Pons (tissue), 1 donor: ENCODE measurements at places on chromosomes 2 and 18.

GRCh38 chr18:65990944-65991708 lies 240.3 kb downstream of the CDH7 start:
- DNase-seq: no peak

DNA sequence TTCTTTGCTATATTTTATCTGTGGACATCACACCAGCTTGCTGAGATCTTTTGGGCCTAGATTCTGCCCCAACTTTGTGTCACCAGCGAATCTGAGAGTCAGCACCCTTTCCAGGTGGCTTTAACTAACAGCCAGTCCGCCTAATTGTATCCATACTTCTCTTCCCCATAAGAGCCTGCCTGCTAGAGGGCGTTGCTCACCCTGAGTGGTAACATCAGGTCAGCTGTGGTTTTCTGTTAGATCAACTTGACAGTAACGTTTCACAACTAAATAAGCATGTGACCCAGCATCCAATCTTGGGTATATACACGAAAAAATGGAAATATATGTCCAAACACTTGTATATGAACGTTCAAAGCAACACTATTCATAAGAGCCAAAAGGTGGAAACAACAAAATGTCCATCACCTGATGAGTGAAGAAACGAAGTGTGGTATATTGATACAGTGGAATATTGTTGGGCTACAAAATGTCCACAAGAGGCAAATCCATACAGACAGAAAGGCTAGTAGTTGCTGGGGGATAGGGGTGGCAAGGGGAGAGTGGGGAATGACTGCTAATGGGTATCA lies 24.9 kb downstream of the EFHD1 start:
- DNase-seq: peak; percentile 63

DNA sequence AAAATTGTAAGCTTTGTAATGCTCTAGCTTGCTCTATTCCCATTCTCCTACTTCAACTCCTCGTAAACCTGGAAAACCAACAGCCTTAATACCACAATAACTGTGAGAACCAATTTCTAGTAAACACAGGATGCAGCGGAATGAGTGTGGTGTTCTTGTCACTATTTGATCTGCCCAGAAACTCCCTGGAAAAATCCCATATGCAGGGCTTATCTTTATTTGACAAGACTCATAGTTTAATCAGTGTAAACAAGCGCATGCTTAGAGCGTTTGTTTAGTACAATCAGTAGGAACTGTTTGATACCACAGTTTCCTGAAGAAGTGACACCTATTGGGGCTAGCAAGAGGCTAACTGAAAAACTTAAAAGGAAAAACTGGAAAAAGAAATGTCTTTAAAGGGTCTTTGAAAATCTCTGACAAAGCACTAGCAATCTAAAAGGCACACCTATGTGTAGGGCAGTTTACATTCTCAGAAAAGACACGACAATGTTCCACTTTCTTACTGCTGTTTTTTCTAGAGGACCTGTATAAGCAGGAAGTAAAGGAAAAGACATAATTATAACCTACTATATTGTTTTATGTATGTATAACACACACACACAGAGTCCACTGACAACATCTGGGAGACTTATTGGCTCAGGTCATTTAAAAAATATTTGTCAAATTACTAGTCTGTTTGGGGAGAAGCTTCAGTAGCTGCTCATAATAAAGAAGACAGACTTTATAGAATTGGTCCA lies 241.4 kb upstream of the KLHL14 start:
- no peak for DNase-seq

- DNase-seq: no peak
These were observed 15.7 kb upstream of the SERPINB2 start for GRCh38 chr18:63871836-63872235.

DNA sequence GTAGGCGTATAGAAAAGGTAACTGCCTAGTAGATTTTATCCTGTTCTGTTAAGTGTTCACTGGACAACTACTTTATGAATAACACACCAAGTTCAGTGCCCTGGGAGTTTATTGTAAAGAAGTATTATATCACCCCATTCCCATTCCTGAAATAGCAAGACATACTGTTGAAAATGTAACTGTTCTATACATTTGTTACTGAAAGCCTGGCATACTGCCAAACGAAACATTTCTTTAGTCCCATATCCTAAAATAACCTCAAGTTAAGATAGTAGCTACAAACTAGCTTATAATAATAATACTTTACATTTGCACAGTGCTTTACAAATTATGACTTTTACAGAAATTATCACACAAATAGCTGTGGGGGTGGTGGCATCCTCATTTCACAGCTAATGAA lies 25.1 kb downstream of the SPDYA start:
- DNase-seq: no peak

GRCh38 chr2:127593228-127594115 lies 52.5 kb upstream of the GPR17 start:
- no peak for DNase-seq

DNA sequence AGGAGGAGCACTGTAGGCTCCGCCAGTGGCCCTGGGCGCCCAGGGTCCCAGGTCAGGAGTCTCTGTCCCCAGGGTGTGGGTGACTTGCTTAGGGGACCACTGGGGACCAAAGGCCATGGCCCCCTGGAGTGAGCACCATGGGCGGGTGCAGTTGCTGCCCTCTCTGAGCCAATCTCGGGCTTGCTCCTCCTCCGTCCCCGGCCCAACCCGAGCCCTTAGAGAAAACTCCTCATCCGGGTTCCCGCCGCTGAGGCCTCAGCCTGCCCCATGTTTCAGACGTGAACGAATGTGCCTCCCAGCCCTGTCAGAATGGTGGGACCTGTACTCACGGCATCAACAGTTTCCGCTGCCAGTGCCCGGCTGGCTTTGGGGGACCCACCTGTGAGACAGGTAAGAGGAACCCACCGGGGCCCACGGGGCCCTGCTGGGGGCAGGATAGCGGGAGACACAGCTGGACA lies 38.6 kb downstream of the SNED1 start:
- DNase-seq: no peak

DNA sequence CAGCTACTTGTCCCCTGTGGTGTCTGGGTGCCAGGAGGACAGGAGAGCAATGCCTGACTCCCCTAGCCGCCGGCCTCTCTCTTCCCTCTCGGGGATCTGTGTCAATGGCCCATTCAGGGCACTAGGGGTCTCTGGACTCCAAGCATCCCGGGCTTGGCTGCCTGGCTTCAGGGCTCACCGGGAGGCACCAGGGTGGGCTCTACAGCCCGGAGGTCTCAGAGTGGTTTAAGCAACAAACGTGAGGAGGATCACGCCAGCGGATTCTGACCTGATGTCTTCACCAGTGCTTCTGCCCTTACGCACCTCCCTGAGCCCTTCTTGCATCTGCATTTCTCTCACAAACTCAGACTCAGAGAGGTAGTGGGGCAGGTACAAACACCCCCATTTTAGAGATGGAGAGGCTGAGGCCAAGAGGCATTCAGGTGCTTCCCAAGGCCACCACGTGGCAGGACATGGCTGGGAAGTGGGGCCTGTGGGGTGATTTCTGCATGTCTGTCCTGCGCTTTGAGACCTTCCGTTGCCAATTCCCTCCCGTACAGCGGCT lies 243.0 kb downstream of the CELF4 start:
- peak; percentile 36 for DNase-seq

- DNase-seq: peak; percentile 91
These were observed 20.3 kb downstream of the KCNK3 start for GRCh38 chr2:26712486-26713465.

- DNase-seq: no peak
These were observed 79.7 kb upstream of the IGFBP5 start for GRCh38 chr2:216775043-216775453.

GRCh38 chr18:46469186-46469915 lies 187.7 kb downstream of the LOXHD1 start:
- DNase-seq: peak; percentile 23

- DNase-seq: no peak
These were observed 22.0 kb upstream of the KCNF1 start for GRCh38 chr2:10889651-10890215.

GRCh38 chr18:65748321-65748720 lies 2.5 kb upstream of the CDH7 start:
- DNase-seq: no peak

DNA sequence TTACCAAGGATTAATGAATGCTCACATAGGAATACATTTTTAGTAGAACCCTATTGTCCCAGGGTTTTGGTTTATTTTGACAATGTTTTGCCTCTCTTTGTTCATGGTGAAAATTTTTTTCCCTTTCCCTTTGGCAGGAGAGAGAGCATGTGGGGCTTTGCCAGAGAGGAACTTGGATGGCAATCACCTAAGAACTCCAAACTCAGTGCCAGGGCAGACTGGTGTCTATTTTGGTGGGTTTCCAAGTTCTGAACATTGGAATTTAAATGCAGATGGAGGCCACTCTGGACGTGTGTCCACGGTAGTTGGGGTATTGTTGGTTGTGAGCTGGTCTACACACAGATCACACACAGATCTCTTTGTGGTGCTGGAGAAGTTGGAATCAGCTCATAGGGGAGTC lies 2091.1 kb upstream of the PIK3C3 start:
- peak; percentile 32 for DNase-seq

DNA sequence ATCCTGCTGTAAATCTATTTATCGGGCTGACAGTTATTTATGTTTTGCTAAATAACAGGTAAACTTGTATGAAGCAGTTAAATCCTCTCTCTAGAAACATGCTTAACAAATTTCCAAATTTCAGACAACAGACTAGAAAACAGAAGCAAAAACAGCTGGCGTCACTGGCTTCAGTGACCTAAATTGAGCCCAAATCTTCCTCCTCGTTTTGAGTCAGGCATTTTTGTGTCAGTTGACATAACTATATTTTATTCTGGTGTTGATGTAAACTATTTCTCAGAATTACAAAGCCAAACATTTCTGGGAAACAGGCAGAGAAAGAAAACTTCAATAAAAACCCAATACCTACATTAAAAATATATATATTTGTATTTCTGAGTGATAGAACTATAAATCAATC lies 21.7 kb downstream of the RBMS1 start:
- DNase-seq: no peak
